Activated CD4-positive, CD25-positive, alpha-beta regulatory T cell (primary cell): ENCODE measurements at places on chromosomes 7 and 10.
A peak's percentile ranks its signal among the peaks of the same experiment; 100 is the strongest.

DNA sequence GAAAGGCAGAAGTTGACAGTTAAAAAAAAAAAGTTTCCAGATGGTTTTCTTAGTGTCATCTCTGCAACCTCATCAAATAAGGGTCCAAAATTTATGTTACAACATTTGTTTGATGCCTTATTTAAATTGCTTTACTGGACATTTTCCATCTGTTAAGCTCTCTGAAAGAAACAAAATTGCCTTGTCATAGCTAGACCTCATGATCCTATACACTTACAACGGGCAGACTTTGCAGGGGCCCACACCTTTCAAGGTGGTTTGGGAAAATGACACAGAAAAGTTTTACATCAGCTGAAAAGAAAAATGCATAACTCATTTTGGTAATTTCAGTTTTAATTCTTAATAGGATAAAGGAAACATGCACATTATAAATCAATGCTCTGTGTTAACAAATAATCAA lies 1.4 kb upstream of the TES start:
- DNase-seq = no peak

- DNase-seq = no peak
Measured at GRCh38 chr10:54368984-54369383, 432.0 kb downstream of the PCDH15 start.

GRCh38 chr7:149625340-149625946 lies 127.8 kb upstream of the ZNF746 start:
- peak; percentile 16 for DNase-seq

GRCh38 chr10:132706701-132707100 lies 79.2 kb downstream of the NKX6-2 start:
- DNase-seq = no peak

DNA sequence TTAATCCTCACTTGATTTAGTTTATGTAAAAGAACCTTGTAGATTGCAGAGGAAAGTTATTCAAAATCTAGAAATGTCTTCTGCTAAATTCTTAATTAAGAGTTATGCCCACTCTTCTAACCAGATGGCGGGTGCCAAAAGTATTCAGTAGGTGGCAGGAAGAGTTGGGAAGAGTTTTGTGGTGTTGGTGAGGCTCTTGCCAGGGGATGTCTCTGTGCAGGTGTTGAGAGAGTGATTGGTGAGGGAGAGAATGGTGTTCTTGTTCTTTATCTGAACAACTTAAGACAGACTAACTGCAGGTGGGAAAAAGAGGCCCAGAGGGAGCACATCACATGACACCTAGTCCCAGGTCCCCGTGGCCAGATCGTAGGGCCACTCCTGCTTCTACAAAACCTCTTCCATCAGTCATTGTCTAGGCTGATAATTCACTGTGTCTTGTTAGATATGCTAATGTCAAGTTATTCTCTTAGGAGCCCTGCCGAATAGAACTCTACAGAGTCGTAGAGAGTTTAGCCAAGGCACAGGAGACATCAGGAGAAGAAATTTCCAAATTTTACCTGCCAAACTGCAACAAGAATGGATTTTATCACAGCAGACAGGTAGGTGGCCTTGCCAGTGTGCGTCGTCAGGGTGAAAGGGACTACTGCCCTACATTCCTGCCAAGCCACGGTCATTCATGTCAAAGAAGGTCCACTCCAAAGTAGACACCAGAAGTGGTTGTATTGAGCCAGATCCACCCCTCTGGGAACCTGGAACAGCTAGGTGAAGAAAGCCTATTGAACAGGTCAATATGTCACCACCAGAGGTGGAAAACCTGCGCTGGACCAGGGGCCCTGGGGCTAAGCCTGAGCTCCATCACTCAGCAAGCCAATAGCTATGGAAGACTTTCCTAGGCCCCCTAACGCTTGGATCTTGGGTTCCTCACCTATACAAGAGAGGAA lies 3.4 kb downstream of the IGFBP1 start:
- DNase-seq = no peak

DNA sequence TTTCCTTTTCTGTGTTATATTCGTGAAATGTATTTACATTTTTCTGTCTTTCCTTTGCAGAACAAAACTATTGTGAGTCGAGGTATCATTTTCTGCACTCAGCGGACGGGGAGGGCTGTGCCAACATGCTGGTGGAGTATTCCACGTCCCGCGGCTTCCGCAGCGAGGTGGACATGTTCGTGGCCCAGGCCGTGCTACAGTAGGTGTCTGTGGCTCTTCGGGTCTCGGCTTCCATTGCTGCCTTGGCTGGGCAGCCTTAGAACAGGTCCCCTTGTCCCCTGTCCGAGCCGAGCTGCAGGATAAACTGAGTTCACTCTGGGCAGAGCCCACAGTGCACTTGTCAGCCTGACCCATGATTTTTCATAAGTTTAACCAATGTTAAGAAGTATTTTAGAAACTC lies 14.5 kb downstream of the GET4 start:
- DNase-seq = no peak

- DNase-seq = no peak
Measured at GRCh38 chr10:72105098-72105475, 16.7 kb upstream of the SPOCK2 start.

GRCh38 chr10:104824380-104825006 lies 183.4 kb downstream of the SORCS3 start:
- no peak for DNase-seq

DNA sequence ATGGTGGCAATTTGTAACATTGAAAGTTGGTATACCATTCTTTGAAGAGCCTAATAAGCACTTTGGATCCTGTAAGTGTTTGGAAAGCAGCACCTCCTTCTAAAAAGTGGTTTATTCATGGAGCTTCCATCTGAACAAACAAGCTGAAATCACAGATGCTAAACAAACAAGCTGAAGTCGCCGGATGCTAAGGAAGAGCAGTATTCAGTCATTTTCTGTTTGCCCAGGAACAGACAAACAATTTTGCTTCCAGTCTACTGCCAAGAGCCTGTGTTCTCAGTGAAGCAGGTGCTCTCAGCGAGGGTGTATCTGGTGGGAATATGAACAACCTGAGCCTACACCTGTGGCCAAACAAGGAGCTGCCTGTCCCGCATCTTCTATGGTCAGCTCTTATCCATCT lies 6.3 kb downstream of the COL28A1 start:
- no peak for DNase-seq

GRCh38 chr7:92368741-92369140 lies 78.5 kb upstream of the GATAD1 start:
- DNase-seq = no peak

GRCh38 chr10:67259319-67259929 lies 333.6 kb downstream of the LRRTM3 start:
- DNase-seq = no peak

DNA sequence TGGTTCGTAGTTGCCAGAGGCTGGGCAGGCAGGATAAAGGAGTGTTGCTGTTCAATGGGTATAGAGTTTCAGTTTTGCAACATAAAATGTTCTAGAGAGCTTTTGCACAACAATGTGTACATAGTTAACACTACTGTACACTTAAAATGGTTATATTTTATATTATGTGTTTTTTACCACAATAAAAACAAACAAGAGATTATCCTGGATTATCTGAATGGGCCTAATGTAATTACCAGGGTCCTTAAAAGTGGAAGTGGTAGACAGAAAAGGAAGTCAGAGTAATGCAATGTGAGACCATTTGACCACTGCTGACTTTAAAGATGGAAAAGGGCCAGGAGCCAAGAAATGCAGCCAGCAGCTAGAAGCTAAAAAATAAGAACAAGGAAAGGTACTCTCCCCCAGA lies 159.7 kb downstream of the SGMS1 start:
- DNase-seq = no peak

DNA sequence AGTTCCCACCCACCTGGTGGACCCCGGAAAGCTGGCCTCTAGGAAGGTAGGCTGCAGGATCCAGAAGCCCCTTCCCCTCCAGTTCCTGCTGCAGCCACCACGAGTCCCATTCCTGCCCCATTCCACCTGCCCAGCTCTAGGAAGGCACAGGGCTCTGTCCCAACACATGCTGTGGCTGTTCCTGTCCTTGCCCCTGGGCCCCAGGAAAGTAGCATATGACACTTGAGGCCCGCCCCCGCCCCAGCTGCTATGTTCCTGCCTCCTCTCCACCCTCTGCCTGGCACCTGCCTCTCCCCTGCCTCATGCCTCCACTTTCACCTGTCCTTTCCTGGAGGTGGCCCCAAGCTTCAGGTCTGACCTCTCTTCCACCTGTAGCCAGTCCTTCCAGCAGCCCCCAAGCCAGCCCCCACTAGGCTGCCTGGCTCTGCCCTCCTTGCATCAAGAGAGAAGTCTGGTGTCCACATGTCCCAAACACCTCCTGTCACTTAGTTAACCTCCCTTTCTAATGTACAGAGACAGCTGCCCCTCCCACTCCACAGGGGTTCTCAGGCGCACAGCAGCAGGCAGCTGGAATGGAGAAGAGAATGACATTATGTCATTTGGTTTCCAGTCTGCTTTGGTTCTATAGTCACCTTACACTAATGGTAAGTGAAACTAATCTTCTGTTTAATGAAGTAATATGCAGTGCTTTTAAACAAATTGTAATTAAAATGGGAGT lies 22.7 kb downstream of the YKT6 start:
- DNase-seq = no peak

GRCh38 chr10:44386546-44387052 lies 1.7 kb upstream of the CXCL12 start:
- DNase-seq = no peak

DNA sequence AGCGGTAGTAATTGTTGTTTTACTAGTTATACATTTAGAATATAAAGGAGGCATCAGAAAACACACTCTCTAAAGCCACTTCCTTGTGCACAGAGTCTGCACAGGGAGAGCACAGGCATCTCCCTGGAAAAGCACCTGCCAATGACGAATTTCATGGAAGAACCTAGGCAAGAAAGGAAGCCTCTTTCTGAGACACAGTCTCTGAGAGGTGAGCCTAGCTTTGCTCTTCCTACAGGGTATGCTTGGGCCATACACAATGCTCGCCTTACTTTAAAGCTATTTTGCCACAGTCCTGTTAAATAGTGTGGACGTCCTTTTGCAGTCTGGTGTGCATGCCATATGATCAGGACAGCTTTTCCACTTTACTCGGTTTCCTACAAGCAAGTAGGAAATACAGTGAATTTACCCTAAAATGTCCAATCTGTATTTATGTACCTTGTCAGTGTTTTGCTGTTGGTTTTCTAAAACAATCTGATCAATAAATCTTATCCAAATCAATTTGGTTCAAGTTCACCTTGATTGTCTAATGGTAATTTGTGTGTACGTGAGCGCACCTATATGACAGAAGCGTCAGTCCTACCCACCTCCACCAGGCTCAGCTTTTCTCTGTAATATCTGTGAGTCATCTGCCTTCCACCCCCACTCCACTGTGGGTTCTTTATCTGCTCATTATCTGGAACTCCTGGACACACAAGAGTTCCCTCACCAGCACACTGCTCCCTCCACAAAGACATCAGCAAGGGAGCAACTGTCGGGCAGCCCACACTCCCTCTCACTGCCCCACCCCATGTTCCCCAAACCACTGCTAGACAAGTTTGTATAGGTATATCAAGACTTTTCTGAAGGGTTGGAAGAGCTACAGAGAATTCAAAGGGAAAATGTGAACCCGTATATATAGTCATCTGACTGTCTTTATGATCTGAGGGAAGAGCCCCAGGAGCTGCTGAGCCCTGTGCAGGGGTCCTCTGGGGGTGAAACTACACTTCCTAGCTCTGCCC lies 65.2 kb downstream of the KLHDC10 start:
- no peak for DNase-seq

- DNase-seq = no peak
Measured at GRCh38 chr10:47300429-47300931, 483 bp downstream of the GDF10 start.

DNA sequence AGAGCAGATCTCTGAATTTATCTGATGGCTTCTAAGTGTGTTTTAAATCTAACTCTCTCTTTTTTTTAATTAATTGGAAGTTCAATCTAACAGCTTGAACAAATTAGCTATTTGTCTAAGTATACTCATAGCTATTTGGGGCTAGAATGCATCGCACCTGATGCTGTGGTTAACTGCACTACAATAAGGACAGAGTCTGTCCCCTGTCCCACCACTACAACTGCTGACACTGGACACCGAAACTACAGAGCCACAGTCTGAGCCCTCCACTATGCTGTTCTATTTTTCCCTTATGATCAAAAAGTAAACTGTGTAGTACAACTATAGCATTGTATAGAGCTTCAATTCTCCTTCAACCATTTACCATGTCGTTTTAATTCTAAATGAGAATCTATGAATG lies 89.4 kb upstream of the AHR start:
- no peak for DNase-seq

DNA sequence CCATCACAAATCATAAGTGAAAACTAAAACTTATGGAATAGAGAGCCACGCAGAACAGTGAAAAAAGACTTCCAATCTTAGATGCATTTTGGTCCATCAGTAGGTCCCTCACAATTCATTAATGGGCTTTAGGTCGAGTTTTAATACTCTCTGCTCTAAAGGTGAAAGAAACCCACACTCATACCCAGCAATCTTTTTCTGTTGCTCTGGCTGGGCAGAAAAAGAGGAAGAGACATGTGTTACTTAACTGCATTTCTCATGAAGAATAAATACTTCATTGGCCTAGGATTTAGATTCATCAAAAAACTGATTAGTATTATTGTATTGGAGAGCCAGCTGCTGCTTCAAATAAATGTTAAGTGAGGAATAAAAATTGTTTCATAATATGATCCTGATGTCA lies 645.7 kb downstream of the PHTF2 start:
- DNase-seq = no peak

- no peak for DNase-seq
Measured at GRCh38 chr10:68032113-68032512, 43.0 kb downstream of the HERC4 start.

DNA sequence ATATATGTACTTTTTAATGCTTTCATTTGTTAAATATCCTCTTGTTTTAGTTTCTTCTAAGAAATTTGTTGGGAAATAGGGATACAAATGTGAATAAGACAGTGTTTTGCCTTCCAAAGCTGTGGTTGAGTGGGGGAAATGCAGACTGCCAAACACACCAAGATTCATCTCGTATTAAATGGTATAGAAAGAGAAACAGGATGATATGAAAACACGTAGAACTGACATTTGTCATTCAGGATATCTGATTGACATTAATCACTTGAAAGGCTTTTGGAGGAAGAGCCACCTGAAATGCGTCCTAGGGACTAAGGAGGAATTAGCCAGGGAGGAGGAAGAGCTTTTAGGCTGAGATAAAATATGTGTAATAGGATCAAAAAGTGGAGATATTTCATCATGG lies 287.4 kb upstream of the SEMA3C start:
- DNase-seq = no peak

- no peak for DNase-seq
Measured at GRCh38 chr10:28444031-28444430, 88.9 kb upstream of the WAC start.

GRCh38 chr10:79982362-79982800 lies 33.5 kb upstream of the SFTPD start:
- DNase-seq = no peak

- DNase-seq = no peak
Measured at GRCh38 chr10:76034353-76035205, 603.2 kb downstream of the LRMDA start.

DNA sequence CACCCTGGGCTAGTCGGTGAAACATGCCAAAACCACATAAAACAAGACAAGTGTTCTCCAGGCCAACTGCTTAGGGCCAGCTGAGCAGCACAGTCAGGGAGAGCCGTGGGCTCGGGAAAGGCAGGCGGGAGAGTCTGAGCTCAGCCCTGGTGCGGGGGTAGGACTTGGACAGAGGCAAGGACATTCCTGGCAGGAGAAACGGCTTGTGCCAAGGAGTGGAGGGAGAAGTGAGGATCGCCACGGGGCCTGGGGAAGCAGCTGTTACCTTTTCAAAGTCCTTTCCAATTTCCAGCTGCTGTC lies 4.2 kb downstream of the ELN start:
- no peak for DNase-seq

- DNase-seq = no peak
Measured at GRCh38 chr7:133020496-133020895, 61.4 kb downstream of the CHCHD3 start.
